Mucosa of gallbladder (tissue), 1 donor: ENCODE measurements at places on chromosomes 12 and 14. TPM values are rescaled to one million over a fixed set of nuclear protein-coding genes. Genes with fewer than 3 reads are reported as not detected.
A peak's percentile ranks its signal among the peaks of the same experiment; 100 is the strongest.

DNA sequence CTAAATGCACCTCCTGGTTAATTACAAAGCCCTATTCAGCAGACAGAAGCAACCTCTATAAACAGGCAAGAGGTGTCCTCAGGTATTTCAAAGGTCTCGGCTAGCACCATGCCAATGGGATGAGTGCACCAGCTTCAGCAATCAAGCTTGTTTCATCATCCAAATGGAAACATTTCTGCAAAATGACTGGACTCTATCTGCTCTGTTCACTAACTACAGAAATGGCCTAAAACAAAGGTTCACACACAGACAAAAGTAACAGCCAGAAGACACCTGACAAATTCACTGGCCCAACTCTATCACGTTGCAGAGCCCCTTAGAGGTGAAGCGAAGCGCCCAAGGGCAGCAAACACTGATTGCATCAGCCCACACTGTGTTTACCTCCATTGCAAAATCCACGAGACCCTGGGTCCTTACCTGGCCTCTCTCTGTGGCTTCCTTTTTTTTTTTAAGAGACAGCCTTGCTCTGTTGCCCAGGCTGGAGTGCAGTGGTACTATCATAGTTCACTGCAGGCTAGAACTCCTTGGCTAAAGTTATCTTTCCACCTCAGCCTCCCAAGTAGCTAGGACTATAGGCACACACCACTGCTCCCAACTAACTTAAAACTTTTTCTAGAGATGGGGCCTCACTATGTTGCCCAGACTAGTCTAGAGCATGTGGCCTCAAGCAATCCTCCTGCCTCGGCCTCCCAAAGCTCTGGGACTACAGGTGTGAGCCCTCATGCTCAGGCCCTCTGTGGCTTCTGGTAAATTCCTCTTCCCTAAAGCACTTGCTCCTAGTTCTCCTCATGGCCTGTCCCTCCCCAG is 8.5 kb upstream of the SYNE3 start:
- no peak for DNase-seq

ALKBH1 gene
- 10.2 TPM for total RNA-seq

DNA sequence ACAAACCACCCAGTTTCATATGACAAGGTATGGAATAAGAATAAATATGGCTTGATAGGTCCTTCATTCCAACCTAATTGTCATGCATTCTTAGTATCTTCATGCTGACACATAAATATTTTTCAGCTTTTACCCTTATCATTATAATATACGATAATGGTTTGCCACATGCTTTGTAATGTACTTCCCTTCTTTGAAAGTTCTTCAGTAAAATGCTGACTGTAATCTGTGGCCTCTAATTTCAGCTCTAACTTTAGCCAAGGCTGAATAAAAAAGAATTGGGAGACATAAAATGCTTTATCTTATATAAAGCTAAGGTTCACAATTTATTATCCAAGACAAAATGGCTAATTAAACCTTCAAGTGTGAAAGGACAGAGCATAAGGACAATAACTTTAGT is 2.6 kb upstream of the MAP4K5 start:
- no peak for DNase-seq

SERPINA3 gene
- 101 TPM for total RNA-seq

FOXG1 gene
- total RNA-seq, result not detected

DNA sequence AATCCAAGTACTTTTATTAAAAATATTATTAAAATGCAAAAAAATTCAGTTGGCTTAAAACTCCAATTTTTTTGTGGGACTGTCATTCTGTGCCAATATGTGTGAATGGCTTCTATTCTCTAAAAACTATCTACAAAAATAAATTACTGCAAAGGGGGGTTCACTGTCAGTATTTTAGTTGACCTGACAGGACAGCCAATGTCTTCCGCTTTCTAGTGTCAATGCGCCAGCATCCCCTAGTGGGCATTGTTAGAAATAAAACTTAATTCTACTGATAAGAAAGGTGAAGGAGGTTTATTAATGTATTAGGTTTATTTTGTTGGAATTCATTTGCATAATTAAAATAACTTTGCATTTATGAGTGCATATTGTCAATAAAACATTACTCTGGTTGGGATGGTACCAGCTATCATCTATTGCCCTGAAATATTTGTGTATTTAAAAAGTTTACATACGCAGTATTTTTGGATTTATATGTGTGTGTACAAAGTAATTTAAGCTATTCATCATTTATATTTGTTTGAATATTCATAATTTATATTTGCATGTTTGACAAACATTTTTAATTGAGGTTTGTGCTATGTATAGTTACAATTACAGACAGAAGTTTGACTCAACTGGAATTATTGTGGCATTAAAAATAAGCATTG is 527.2 kb downstream of the FLRT2 start:
- no peak for DNase-seq

DNA sequence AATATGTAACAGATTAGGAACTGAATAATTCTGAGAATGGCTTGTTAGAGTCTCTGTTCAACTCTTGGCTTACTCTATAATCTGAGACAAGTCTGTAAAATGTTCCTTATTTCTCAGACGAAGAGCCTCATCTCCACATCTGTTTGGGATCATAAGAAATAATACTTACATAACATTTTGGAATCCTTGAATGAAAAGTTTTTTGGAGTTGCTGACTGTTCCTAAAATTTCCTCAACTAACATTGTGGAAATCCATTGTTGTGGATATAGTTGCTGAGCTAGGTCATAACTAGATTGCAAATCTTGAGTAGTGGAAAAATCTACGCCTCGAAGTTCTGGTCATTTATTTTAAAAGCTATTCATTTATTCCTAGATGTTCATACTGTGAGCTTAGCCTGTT is 402.9 kb downstream of the ZFP36L1 start:
- no peak for DNase-seq

GRCh38 chr14:68598621-68599447 is 194.0 kb downstream of the ZFP36L1 start:
- peak; percentile 81 for DNase-seq

DNA sequence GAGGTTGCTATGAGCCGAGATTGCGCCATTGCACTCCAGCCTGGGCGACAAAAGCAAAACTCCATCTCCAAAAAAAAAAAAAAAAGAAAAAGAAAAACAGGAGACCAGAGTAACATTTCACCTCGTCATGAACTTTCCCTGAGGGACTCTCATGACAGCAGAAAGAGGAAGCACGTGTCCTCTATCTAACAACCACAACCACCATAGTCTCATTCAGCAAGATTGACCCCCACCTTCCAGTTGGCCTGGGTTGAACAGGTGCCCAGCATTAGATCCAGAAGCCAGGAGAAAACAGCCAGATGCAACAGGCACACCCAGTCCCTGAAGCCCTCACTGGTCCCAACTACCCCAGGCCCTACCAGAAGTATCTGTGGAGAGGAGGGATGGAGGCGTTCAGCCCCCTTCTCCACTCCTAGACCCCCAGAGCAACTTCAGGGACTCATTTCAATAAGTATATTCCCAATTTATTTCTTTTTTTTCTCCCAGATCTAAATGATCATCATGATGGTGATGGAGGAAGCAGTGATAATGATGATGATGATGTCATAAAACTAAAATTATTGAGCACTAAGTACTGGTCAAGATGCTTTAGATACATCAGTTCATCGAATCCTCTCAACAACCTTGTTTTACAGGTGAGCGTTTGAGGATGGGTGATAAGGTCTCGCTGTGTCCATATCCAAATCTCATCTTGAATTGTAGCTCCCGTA is 235.0 kb downstream of the EFCAB11 start:
- no peak for DNase-seq
